Left forelimb (tissue), 1 donor: ENCODE measurements at places on chromosomes 1 and 21.

GRCh38 chr1:98147280-98147679 lies 226.4 kb upstream of the DPYD start:
- DNase-seq = no peak

DNA sequence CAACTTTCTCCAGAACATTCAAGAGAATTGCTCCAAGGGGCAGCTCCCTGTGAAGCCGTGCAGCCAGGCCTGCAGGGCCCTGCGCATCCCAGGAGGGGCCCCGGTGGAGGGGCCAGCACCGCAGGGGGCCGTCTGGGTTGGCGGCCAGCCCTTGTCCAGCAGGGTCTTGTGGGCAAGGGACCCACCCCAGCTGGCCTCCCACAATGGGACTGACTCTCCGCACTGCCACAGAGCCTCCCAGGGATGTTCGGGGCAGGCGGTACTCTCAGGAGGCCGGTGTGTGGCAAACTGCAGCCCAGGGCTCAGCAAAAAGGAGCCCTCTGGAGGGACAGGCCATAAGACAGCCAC lies 68.2 kb upstream of the COL6A1 start:
- DNase-seq = no peak

GRCh38 chr21:14991957-14992356 lies 72.8 kb downstream of the NRIP1 start:
- no peak for DNase-seq

DNA sequence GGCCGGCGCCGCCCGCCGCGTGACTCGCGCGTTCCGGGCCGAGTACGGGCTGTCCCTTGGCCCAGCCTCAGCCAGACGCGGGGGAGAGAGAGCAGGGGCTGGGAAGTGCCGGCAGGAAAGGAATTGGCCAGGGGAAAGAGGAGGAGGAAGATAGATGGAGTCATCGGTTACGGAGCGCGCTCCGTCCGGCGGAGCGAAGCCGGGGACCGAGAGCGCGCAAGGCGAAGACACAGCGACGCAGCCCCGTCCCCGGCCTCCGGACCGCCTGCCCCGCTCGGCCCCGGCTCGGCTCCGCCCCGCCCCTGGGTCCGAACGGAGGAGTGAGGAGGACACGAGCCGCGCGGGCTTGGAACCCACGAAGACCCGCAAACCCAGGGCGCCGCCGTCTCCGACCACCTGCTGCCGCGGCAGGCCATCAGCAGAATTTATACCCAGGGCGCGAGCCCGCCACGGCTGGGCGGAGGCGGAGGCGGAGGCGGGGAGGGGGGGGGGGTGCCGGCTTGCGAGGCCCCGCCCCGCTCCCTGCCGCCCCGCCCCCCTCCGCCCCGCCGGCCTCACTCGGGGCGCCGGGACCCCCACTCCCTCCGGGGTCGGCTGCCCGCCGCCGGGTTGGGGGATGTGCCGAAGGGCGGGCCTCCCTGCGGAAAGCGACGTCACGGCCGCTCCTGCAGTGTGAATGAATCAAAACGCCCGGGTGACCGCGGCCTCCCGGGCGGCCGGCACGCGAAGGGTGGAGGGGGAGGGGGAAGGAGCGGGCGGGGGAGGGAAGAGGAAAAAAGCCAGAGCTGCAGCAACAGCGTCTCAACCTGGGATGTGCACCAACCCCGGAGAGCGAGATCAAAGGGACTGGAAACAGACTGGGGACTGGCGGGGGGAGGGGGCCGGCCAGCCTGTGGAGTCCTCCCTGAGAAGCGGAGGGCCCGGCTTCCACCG lies at the start of gene LHX4:
Gene LHX4, plus strand, starts transcription at position 782 of the 933 bp plus-strand sequence. CDS start 266 bp downstream, outside the sequence.
- no peak for DNase-seq

GRCh38 chr1:27144920-27145661 lies 9.8 kb downstream of the SLC9A1 start:
- DNase-seq = no peak

- no peak for DNase-seq
Measured at GRCh38 chr1:22816067-22816775, 105.6 kb downstream of the EPHB2 start.

DNA sequence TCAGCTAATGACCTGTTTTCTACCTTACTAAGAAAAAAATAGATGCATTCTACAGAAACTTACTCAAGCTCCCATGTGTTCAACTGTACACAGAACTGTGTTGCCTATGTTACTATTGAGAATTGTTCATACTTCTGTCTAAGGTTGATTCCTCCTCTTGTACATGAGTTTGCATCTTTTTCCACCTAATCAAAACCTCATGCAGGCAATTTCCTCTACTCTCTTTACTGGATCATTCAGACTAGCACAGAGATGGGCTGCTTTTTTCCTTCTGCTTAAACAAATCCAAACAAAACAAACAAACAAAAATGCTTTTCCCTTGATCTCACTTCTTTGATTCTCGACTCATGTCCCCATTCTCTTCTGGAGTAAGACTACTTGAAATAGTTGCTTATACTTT lies 58.8 kb upstream of the PTGFR start:
- no peak for DNase-seq

DNA sequence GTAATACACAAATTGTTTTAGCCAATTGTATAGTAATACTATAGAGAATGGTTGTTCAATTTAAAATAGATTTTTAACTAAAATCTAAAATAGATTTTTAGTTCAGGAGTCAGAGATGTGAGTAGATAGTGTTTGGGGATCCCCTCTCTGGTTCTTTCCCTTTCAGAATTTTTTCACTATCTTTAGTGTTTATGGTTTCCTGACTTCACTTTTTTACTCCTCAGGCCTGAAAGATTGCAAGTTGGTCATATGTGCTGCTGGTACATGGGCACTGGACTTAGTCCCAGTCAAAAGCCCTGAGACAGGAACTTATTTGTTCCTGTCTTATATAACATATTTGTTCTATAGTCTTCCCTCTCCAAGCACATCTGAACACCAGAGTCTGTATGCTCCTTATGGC lies 96.8 kb upstream of the ATP1B1 start:
- DNase-seq = no peak

DNA sequence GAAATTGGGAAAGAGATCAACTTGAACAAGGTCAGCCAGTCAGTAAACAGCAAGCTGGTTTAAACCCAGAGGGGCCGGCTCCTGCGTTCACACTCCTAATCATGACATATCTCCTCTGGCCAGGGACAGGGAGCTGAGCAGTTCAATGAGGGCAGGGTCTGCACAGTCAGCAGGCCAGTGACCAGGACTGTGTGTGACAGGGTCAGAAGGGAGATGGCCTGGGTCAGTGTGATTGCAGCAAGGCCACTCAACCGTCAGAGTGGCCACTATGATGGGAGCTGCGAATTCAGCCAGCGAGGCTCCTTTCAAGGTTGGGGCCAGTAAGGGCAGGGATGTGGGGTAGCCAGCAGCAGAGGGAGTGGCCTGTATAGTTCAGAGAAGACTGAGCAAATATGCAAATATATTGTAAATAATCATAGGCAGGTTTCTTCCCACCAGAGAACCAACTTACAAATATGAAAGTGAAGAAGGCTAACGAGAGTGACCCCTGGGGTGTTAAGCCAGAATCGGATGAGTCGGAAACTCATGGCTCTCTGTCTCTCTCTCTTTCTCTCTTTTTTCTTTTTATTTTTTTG lies 20.0 kb downstream of the NOL9 start:
- no peak for DNase-seq

- no peak for DNase-seq
Measured at GRCh38 chr1:154176337-154176736, 15.6 kb downstream of the TPM3 start.

GRCh38 chr1:200774311-200774710 lies 35.6 kb downstream of the CAMSAP2 start:
- no peak for DNase-seq

GRCh38 chr1:165671526-165671925 lies 26.8 kb downstream of the ALDH9A1 start:
- DNase-seq = no peak

DNA sequence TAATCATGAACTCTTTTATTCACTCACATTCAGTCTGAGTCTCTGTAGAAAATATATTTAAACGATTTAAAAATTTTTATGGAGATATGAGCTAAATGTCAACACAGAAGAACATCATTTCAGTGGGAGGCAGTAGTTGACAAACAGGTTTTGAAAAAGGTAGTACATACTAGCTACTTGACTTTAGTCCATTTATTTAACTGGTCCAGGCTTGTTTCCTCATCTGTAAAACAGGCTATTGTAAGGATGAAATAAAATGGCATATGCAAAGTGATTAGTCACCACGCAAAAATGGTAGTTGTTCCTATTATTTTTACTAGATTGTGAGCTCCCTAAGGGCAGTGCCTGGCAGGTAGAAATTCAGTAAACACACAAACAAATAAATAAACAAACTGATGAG lies 75.2 kb downstream of the NTPCR start:
- DNase-seq = no peak

- no peak for DNase-seq
Measured at GRCh38 chr1:232463225-232463624, 166.7 kb downstream of the SIPA1L2 start.

- DNase-seq = no peak
Measured at GRCh38 chr1:22553991-22554522, 9.2 kb upstream of the EPHA8 start.

DNA sequence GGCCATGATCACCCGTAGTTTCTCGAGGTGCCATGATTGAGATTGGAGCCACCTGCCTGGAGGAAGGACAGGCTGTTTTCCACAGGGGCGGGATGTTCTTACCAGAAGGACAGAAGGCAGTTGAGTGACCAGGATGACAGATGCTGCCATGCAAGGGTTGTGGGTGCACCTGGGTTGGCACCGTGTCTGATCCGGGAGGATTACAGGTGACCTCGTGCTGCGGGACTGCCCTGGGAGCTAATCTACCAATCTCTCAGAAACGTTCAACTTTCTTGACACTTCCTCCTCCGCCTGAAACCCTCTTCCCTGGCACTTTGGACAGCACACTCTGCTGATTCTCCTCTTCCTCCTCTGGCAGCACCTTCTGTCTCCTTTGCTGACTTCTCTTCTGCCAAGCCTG lies 13.8 kb upstream of the SLC6A9 start:
- DNase-seq = no peak

- no peak for DNase-seq
Measured at GRCh38 chr1:25131794-25132193, 100.5 kb downstream of the SYF2 start.

DNA sequence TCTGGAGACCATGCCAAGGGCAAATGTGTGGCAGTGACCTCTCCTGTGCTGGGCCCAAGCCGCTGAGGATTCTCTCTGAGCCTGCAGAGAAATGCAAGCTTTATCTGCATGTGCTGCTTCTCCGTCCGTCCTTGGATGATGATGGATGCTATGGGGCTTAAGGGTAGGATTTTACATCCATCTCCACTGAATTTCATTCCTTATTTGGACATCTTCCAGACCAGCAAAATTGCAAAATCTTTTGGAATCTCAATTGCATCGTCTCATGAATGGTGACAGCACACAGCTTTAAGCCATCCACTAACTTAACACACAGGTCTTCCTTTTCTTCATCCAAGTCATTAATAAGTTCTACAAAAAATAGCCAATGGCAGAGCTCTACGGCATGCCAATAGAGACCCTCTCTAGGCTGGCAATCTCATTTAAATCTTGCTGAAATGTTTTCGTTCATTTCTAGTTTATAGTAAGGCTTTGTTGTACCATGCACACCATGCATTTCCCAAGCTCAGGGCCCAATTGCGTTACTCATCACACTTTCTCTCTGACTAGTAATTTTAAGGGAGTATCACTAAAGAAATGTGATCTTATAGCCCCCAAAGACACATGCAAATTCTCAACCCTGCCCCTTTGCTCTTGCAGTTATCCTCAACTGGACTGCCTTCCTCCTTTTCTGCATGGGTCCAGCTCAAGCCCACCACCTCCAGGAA lies 11.1 kb downstream of the BATF3 start:
- no peak for DNase-seq

- DNase-seq = no peak
Measured at GRCh38 chr1:180791806-180792205, 120.9 kb upstream of the KIAA1614 start.

DNA sequence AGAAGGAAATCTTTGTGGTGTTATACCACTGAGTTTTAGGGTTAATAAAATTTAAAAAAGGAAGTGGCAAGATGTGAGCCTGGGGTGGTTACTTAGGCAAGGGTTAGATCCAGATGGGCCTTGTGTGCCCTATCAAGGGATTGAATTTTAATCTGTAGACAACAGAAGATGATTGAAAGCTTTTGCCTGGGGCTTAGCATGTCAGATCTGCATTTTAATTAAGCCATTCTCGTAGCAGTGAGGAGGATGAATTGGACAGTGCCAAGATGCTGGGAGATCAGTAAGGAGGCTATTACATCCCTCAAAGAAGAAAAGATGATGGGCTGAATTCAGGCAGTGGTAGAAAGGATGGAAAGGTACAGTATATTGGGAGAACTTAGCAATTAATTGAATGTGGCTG lies 42.3 kb downstream of the HMGB4 start:
- DNase-seq = no peak

- no peak for DNase-seq
Measured at GRCh38 chr1:65319141-65319540, 9.8 kb downstream of the DNAJC6 start.

- no peak for DNase-seq
Measured at GRCh38 chr1:30103708-30104411, 619.5 kb downstream of the MATN1 start.

- DNase-seq = no peak
Measured at GRCh38 chr1:171290621-171291020, 23.4 kb upstream of the FMO4 start.
